Glutamatergic neuron (in vitro differentiated cells): ENCODE measurements at places on chromosomes 11 and 22. TPM values are rescaled to one million over a fixed set of nuclear protein-coding genes. Genes with fewer than 3 reads are reported as not detected.

SAA4 gene
- not detected for total RNA-seq

FOSL1 gene
- total RNA-seq, result not detected

TEX54 gene
- total RNA-seq, result 1.0 TPM

KCNQ1OT1 gene
- 14.3 TPM for total RNA-seq

MYRF gene
- total RNA-seq, result 0.29 TPM

OVCH2 gene
- total RNA-seq, result not detected

OR8H2 gene
- not detected for total RNA-seq

SLC22A9 gene
- total RNA-seq, result not detected

GRCh38 chr11:64070314-64070681, 34.6 kb downstream of the FLRT1 start:
- H3K4me1 ChIP-seq, result peaks cover 11% of the 10 kb centered on the region
- no peak overlapping the region for H3K4me3 ChIP-seq
- H3K27me3 ChIP-seq, result peaks cover 2% of the 10 kb centered on the region
- no peak for DNase-seq

DNA sequence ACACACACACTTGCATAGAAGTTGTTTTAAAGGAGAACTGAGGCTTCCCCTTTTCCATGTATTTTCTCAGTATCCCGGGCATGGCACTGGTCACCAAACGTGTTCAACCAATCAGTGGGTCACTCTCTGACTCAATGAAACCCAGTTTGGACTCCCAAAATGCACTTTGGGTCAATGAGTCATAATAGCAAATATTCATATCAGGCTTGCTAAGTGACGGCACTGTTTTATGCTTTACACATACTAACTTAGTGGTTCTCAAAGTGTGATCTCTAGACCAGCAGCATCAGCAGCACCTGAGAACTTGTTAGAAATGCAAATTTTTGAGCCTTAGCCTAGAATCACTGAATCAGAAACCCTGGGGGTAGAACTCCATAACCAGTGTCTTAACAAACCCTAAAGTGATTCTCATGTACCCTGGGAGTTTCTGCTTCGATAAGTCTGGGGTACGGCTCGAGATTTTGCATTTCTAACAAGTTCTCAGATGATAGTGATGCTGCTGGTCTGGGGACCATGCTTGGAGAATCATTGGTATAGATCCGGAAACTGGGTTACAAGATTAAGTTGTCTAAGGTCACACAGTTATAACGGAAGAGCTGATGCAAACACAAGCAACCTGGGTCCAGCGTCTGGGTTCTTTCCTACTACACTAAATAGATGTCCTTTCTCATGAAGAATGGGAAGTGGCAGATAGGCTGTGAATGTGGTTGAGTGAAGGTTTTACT, 35.6 kb downstream of the ETS1 start:
- DNase-seq, result no peak
- H3K27me3 ChIP-seq, result peaks cover 6% of the 10 kb centered on the region
- H3K4me3 ChIP-seq, result no peak overlapping the region
- peaks cover 10% of the 10 kb centered on the region for H3K4me1 ChIP-seq
- H3K27ac ChIP-seq, result no peak overlapping the region

GRCh38 chr11:86793307-86793706, 7.0 kb upstream of the PRSS23 start:
- no peaks in the 10 kb centered on the region for H3K36me3 ChIP-seq
- no peak overlapping the region for H3K4me3 ChIP-seq
- DNase-seq, result no peak
- no peak overlapping the region for H3K27ac ChIP-seq
- H3K27me3 ChIP-seq, result peaks cover 2% of the 10 kb centered on the region

DNA sequence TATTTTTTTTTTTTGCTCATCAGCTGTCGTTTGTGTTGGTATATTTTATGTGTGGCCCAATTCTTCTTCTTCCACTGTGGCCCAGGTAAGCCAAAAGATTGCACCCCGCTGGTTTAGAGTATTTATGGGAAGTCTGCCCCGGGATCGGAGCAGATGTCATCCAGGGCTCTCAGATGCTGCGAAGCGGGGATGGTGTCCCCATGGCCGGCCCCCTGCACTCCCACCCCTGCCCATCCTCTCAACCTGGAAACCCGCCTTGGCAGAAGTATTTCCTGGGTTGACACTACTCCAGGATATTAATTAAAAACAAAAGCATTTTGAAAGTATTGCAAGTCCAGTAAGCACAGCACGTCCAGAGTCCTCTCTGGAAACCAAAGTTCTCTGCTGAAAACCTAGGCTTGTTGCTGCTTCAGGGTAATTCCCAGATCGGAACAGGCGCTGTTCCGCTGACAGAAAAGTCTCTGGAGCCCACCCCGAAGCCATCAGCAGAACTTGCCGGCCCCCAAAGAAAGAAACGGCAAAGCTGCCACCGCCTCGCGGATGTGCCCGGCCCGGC, 833 bp downstream of the SCUBE2 start:
- peaks cover 16% of the 10 kb centered on the region for H3K4me1 ChIP-seq
- H3K27ac ChIP-seq, result peak overlapping the region; percentile 17

DNA sequence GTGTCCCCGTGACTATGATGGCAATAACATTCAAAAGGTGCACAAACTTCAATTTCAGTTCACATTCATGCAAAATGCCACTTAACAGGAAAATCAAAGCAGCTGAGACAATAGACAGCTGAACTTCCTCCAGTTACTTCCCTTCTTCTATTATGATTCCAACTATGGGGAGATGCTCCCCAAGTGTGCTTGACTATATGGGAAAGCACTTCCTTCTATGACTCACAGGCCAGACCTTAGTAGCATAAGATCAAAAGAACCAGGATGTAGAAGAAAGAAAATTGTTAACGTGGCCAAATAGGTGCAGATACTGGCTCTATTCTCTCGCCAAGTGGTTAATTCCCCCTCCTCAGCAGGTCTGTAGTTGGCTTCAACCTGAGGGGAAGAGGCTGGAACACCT, 7.8 kb upstream of the FAT3 start:
- peaks cover 7% of the 10 kb centered on the region for H3K36me3 ChIP-seq
- peaks cover 3% of the 10 kb centered on the region for H3K27me3 ChIP-seq
- DNase-seq, result no peak
- no peaks in the 10 kb centered on the region for H3K4me1 ChIP-seq

GRCh38 chr11:66725647-66726046, 3.4 kb downstream of the SPTBN2 start:
- peaks cover 5% of the 10 kb centered on the region for H3K36me3 ChIP-seq
- no peak for DNase-seq
- H3K27me3 ChIP-seq, result peaks cover 15% of the 10 kb centered on the region
- peaks cover 52% of the 10 kb centered on the region for H3K4me1 ChIP-seq
- peak overlapping the region; percentile 25 for H3K27ac ChIP-seq

DNA sequence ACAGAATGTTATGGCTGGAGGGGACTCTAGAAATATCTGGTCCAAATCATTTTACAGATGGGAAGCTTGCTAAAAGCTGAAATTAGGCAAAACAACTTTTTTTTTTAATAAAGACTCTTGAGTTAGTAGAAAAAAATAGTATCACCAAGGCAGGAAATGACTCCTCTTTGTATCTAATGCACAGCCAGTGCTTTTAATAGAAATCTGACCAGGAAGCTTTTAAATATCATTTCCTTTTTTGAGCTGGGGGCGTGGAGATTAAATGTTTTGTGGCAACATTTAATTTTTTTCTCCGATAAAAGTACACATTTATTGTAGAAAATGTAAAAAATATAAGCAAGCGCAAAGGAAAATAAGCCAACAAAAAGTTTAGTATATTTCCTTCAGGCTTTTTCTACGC, 22.5 kb downstream of the TRAF6 start:
- DNase-seq, result no peak
- no peaks in the 10 kb centered on the region for H3K36me3 ChIP-seq
- H3K4me1 ChIP-seq, result peaks cover 9% of the 10 kb centered on the region

DNA sequence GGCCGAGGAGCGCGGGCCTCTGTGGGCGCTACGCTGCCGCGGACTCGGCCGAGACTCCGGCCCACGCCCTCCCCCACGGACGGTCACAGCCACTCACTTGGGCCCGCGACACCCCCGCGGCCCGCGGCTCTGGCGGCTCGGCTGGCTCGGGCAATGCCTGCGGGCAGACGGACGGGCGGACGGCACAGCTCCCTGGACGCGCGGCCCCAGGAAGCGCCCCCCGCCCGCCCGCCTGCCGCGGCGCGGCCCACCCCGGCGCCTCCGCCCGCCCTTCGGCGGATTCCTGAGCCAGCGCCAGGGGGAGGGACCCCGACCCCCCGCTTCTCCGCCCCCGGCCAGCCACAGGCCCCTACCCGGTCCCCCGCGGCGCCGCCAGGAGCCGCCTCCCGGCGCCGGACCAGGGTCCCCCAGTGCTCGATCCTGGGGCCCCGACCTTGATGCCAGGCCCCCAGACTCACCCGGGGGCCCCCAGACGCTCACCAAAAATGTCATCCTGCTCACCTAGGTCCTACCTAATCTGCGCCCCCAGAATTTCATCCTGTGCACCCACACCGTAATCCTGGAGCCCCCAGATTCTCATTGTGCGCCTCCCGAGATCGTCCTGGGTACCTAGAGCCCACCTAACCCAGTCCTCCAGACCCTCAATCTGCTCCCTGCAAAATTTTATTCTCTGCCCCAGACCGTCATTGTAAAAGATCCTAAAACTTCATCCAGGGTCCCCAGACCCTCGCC, at the start of gene EFEMP2:
EFEMP2 (minus strand) TSS at position 215 of the 732 bp plus-strand sequence. CDS start 446 bp downstream, outside the sequence.
- no peaks in the 10 kb centered on the region for H3K36me3 ChIP-seq
- H3K4me1 ChIP-seq, result peaks cover 19% of the 10 kb centered on the region
- H3K27me3 ChIP-seq, result peaks cover 16% of the 10 kb centered on the region

DNA sequence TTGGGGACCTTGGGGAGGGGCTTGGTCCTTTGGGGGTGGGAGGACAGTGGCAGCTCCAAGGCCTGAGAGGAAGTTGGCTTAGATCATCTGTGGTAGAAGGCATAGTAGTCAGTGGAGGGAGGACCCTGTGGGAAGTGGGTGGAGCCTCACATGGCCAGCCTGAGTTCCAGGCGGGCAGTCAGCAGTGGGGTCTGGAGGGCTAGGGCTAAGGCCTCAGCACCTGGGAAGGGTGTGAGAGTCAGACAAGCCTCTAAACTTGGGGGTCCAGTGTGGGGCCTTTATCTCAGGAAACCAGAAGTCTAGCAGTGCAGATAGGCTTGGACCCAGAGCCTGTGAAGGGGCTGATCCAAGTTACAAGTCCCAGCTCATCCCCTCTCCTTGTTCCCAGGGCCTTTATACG, 4.0 kb downstream of the NLRX1 start:
- H3K36me3 ChIP-seq, result peaks cover 3% of the 10 kb centered on the region
- DNase-seq, result no peak
- H3K27ac ChIP-seq, result no peak overlapping the region
- no peaks in the 10 kb centered on the region for H3K27me3 ChIP-seq
- no peak overlapping the region for H3K4me3 ChIP-seq
- no peaks in the 10 kb centered on the region for H3K4me1 ChIP-seq

DNA sequence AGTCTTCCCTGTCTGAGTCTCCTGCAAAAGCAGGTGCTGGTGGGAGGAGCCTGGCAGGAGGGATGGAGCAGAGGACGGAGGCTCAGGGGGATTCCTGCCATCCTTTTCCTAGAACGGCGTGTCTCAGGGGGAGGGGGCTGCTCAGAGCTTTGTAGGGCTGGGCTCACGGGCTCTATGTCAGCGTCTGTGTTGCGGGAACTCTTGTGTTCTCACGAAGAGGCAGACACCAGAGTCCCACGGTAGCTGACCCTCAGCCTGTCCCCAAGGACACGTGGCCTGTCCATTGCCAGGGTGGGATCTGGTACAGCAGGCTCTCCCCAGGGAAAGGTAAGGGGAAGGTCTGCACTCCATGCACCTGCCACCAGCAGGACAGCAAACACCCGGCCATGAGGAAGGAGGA, 1505.2 kb downstream of the TBC1D22A start:
- no peak overlapping the region for H3K27ac ChIP-seq
- DNase-seq, result no peak
- H3K4me1 ChIP-seq, result no peaks in the 10 kb centered on the region
- H3K36me3 ChIP-seq, result peaks cover 25% of the 10 kb centered on the region
- H3K4me3 ChIP-seq, result no peak overlapping the region
- peaks cover 9% of the 10 kb centered on the region for H3K27me3 ChIP-seq

- H3K36me3 ChIP-seq, result no peaks in the 10 kb centered on the region
- H3K4me3 ChIP-seq, result no peak overlapping the region
- no peak for DNase-seq
These were observed 92.8 kb downstream of the RASSF10 start for GRCh38 chr11:13101644-13102512.

GRCh38 chr11:74412321-74412720, 14.1 kb upstream of the PGM2L1 start:
- H3K4me3 ChIP-seq, result no peak overlapping the region
- no peaks in the 10 kb centered on the region for H3K36me3 ChIP-seq
- no peak overlapping the region for H3K27ac ChIP-seq
- no peak for DNase-seq
- H3K27me3 ChIP-seq, result no peaks in the 10 kb centered on the region
- peaks cover under 1% of the 10 kb centered on the region for H3K4me1 ChIP-seq

DNA sequence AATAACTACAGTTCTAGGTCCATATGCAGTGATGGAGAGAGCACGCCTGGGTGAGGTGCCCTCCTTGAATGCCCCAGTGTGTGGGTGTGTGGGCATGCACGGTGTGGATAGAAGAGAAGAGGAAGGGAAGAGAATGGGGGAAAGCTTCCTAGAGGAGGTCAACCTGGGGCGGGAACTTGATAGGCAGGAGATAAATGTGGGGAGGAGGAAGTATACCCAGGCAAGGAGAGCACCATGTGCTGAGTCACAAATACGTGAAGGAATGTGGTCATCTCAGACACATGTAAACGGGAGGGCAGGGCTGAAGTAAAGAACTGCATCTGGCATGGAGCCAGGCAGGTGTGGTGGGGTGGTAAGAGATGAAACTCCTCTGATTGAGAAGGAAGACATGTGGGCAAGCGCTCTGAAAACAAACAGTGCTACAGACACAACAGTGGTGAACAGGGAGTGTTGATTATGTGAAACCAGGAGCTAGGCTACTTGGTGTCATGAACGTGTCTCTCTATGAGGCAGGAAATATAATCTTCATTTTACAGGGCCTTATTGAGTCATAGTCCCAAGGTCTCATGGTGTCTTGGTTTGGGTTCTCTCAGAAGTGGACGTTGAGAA, 61.5 kb upstream of the EED start:
- H3K27ac ChIP-seq, result no peak overlapping the region
- DNase-seq, result no peak
- H3K4me3 ChIP-seq, result no peak overlapping the region
- H3K36me3 ChIP-seq, result no peaks in the 10 kb centered on the region
- peaks cover 3% of the 10 kb centered on the region for H3K4me1 ChIP-seq

- H3K4me3 ChIP-seq, result no peak overlapping the region
- H3K27me3 ChIP-seq, result no peaks in the 10 kb centered on the region
- peaks cover 5% of the 10 kb centered on the region for H3K4me1 ChIP-seq
- no peak for DNase-seq
- H3K27ac ChIP-seq, result no peak overlapping the region
- peaks cover 4% of the 10 kb centered on the region for H3K36me3 ChIP-seq
These were observed 216.5 kb downstream of the BARX2 start for GRCh38 chr11:129592191-129592590.
